NCI-H345 (cell line): ENCODE measurements at places on chromosomes 7 and 10.

- DNase-seq = no peak
These were observed 186.5 kb upstream of the ADO start for GRCh38 chr10:62618054-62618453.

DNA sequence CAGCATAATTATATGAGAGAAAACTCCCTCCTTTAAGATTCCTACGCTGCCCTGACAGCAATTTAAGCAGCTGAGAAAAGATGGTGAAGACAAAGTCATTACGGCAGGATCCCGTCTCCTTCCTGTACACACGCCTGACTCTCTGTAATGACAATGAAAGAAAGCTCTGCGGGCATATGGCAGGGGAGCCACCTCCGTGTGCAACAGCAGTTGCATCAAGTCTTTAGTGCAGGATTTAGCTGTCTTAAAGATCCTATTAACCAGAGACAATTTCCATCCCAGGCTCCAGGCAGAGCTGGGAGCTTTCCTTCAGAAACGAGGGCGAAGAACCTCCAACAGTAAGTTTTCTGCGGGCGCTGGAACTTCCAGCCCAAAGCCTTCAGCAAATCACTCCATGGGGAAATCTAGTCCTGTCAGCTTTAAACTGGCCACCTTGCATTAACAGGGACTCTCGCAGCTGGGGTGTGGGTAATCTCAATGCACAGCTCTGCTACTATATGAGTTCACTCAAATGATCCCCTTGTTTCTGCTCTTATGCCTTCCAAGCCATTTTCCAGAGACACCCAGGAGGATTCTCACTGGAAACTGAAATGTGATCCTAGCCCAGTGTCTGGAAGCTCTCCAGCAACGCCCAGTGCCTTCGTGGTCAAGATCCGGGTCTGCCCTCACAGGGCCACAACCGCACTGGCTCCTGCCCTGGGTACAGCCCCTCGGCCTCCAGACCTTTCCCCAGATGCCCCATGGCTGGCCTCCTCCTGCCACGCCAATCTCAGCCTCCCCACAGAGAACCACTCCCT lies 74.9 kb downstream of the CTBP2 start:
- DNase-seq = no peak

GRCh38 chr10:99374526-99374925 lies 45.4 kb downstream of the CNNM1 start:
- no peak for DNase-seq

GRCh38 chr10:21314111-21314626 lies 211.3 kb downstream of the SKIDA1 start:
- DNase-seq = no peak

- no peak for DNase-seq
These were observed 25.0 kb downstream of the EGFR start for GRCh38 chr7:55043691-55044370.

DNA sequence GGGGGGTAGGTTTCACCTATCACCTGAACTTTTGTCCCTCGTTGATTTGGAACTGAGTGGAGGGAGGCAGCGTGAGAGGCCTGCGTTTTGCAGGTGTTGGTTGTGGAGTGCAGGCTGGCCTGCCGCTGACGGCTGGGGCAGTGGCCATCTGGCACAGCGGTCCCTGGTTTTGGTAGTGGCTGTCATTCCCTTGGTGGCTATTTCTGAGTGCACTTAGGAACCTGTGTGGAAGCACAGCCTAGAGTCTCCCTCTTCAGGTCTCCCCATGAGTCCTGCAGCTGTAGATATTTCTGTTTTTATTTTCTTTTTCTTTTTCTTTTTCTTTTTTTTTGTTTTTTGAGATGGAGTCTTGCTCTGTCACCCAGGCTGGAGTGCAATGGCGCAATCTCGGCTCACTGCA lies 129.2 kb downstream of the CUL2 start:
- no peak for DNase-seq

- DNase-seq = no peak
These were observed 90.8 kb downstream of the SNX13 start for GRCh38 chr7:17849504-17849903.

GRCh38 chr7:150959739-150960734 lies 18.1 kb downstream of the KCNH2 start:
- no peak for DNase-seq

- no peak for DNase-seq
These were observed 4.5 kb upstream of the BLNK start for GRCh38 chr10:96275685-96276418.

- no peak for DNase-seq
These were observed 625.7 kb upstream of the KCND2 start for GRCh38 chr7:119647286-119647685.

DNA sequence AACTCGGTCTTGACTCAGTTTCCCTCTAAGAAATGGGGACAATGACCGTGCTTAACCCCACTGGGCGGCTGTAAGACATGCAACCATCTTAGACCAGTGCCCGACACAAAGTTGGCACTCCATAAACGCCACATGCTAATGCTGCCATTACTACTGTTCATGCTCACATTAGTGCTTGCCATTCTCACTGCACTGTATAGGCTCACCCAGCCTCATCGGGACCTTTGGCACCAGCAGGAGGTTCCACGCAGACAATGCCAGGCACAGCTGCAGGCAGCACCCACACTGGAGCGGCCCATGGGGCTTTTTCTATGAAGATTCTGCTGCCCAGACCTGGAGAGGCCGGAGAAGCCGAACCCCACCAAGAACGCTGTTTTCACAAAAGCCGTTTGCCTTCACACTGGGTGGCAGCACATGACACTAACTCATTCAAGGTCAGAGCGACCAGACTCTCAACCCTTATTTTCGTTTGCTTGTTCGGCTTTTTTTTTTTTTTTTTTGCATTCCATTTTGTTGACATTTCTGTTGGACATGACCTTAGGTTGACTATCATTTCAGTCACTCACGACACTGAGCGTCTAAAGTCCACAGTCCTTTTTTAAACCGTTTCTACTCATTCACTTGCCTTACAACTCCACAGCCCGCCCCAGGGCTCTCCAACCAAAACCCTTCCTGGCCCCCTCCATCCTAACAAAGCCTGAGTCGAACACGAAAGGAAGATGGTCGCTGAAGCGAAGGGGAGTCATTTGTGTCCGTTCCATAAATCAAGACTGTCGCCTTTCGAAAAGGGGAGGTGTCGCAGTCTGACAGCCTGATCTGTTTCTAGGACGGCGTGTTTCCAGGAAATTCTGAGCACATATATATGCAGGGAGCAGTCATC lies 124.4 kb upstream of the RNF32 start:
- DNase-seq = no peak

GRCh38 chr10:52779541-52780390 lies 7.2 kb upstream of the MBL2 start:
- peak; percentile 32 for DNase-seq

GRCh38 chr7:157674027-157674714 lies 337.4 kb downstream of the DNAJB6 start:
- no peak for DNase-seq

DNA sequence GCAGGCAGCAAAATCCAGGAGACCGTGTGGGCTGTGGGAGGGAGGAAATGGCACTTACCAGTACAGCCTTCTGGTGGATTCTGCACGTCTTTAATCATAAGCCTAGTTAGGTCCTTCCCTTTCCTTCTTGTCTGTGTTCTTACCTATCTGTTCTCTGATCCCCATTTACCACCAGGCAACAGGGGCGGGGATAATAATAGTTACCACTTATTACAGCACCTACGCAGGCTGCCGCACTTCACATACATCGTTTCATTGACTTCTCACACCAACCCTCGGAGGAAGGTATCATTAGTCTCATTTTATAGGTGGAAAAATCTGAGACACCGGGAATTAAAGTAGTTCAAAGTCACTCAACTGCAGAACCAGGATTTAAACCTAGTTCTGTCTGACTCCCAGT lies 4.5 kb upstream of the EPHA1 start:
- DNase-seq = no peak

GRCh38 chr7:20607216-20607615 lies 8.3 kb upstream of the ABCB5 start:
- DNase-seq = no peak

DNA sequence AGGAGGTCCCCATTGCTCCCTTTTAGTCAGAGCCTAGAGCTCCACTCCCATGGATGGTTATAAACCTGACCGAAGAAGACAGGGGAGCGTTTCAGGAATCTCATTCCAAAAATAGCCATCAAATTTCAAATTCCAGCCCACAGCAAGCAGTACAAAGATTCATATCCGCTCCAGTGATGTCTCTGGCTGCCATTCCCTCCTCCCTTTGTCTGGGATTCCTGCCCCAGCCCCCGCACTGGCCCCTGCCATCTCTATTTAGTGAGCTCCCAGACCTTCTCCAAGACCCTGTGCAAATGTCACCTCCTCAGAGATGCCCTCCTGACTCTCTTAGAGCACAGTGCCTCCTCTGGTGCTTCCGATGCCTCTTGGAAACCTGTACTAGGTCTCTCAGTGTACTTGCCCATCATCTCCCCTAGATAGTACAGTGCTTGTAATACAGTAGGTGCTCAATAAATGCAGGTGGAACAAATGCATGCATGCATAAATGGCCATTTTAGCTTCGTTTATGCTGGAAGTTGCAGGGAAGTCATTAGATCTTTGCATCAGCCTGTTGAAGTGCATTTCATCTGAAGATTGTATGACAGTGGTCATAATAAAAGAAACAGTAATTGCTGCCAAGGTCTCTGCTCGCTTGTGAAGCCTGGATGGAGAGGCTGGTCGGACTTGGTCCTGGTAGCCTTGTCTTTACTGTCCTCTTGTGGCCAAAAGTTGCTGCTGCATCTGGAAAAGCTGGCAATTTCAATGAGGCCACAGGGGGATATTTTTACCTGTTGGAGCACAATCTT lies 32.0 kb upstream of the HABP2 start:
- peak; percentile 52 for DNase-seq

DNA sequence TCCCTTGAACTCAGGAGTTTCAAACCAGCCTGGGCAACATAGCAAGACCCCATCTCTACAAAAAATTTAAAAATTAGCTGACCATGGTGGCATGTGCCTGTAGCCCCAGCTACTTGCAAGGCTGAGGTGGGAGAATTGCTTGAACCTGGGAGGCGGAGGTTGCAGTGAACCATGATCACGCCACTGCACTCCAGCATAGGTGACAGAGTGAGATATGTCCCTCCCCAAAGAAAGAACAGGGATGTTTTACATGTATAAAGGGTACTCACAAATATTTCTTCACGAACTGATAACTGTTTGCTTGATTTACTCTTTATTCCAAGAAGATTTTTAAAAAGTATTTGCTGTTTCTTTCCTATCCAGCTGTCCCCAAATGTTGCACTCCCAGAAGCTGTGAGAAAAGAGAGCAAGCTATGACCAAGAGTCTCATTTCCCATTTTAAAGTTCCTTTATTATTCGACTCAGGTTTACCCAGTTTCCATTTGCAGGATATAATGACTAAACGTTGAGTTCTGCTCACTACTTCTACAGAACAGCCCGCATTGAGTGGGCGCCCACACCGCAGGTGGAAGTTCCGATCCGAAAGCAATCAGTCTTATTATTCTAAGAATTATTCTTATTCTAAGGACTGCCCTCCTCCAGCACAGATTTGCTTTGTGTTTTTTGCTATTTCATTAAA lies 90.7 kb downstream of the APBB1IP start:
- DNase-seq = no peak

DNA sequence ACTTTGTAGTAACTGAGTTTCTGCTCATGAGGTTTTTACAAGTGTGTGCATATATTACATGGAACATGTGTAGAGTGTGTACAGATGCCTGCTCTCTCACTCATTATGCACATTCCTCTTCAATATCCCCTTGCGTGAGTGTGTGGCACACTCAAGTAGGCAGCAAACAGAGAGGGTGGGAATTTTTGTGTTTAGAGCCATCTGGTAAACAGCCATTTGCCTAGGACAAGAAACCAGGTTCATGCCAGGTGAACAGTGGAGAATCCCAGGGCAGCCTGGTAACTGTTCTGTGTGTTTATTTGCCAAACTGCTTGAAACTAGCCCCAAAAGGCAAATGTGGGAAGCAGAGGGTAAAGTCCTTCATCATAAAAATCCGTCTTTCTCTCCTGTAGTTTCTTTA lies 19.9 kb downstream of the FBXW4 start:
- no peak for DNase-seq

GRCh38 chr7:13077466-13077865 lies 390.0 kb downstream of the ARL4A start:
- DNase-seq = no peak

DNA sequence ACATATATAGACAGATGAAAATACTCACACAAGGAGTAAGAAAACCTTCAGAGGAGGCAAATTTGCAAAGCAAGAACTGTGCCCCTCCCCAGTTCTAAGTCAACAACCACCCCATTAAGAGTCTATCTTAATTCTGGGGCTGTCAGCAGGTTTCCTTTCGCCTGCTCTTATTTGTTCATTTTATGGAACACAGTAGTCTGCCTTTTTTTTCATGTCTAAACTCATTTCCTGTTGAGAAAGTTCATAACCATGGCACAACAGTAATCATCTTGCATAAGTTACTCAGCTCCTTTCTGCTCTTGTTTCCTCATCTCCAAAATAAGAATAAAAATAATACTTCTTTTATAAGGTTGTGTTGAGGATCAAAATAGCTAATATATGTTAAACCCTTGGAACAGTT lies 25.8 kb upstream of the AMPH start:
- no peak for DNase-seq

DNA sequence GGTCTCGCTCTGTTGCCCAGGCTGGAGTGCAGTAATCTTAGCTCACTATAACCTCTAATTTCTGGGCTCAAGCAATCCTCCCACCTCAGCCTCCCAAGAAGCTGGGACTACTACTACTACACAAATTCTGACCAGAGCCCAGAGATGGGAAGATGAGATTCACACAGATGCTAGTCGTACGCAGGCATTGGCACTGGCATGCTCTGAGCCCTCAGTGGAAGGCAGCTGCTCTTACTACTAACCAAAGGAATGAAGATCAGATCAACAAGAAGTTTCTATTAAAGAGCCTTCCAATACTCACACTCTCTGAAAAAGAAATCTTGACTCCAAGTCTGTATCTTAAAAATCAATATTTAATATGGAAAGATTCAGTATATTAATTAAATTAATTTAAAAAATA lies 10.7 kb downstream of the GDF2 start:
- no peak for DNase-seq

- DNase-seq = no peak
These were observed 181.0 kb downstream of the PRPF18 start for GRCh38 chr10:13767676-13768178.

DNA sequence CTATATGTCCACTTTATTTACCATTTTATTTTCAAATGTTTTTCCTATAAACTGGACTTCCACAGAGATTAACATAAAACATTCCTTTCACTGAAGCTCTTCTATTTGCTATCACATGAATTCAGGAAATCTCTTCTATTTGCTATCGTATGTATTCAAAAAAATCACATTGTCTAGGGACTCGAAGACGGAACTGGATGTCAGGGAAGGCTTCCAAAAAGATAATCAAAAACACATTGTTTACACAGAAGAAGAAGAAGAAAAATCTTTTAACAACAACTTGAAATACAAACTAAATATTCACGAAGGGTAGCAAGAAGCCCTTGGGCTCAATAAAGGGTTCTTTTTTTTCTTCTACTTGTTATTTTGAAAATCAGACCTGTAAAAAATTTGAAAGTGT lies 426.1 kb upstream of the LRRN3 start:
- no peak for DNase-seq

DNA sequence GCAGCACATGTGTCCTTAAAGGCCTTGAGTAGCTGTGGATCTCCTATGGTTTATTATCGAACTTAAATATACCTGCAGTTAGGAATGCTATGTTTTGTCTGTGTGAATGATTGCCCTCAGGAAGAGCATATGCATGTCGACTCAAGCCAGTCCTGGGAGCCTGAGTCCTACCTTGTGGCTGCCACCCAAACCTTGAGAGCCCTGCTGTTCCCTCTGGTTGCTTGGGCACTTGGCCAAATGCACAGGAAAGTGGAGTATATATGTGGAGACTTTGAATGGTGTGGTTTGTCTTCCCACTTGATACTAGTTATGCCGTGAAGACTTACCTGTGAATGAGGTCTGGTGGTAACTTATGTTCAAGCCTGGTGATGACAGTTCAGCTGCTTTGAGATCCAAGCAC lies 409.8 kb downstream of the LRMDA start:
- peak; percentile 17 for DNase-seq
